ENCODE measurements at places on chromosomes 4 and X.
A peak's percentile ranks its signal among the peaks of the same experiment; 100 is the strongest.

DNA sequence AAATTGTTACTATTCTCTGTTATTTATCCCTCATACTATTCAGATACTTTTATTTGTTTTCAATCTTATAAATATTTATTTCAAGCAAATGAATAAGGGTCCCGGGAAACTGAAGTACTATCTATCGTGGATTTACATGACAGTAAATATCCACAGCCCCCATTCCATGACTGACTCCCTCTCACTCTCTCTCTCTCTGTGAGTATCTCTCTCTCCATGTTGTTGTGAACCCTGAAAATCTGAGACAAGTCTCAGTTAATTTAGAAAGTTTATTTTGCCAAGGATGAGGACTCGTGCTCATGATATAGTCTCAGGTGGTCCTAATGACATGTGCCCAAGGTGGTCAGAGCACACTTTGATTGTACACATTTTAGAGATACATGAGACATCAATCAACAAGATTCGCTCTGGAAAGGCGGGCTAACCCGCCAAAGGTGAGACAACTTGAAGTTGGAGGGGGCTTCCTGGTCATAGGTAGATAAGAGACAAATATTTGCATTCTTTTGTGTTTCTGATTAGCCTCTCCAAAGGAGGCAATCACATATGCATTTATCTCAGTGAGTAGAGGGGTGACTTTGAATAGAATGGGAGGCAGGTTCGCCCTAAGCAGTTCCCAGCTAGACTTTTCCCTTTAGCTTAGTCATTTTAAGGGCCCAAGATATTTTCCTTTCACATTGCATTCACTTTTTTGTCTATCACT is 986.4 kb downstream of the NLGN4X start:
- DNase-seq: no peak

- DNase-seq: no peak
Observed at GRCh38 chr4:2116687-2117400, 57.7 kb downstream of the NAT8L start.

DNA sequence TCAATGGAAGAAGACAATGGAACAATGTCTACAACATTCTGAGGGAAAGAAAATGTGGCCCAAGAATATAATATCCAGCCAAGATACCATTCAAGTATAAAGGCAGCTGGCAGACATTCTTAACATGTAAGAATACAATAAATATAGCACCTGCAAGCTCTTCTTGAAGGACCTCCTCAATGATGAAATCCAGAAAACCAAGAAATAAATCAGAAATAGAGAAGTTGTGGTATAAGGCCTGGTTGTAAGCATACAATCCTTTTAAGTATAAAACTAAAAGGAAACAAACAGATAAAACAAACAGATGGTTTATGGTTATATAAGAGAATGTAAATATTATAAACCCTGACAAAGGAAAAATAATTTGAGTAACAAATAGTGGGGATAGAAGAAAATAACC is 33.4 kb downstream of the SYTL4 start:
- DNase-seq: no peak

DNA sequence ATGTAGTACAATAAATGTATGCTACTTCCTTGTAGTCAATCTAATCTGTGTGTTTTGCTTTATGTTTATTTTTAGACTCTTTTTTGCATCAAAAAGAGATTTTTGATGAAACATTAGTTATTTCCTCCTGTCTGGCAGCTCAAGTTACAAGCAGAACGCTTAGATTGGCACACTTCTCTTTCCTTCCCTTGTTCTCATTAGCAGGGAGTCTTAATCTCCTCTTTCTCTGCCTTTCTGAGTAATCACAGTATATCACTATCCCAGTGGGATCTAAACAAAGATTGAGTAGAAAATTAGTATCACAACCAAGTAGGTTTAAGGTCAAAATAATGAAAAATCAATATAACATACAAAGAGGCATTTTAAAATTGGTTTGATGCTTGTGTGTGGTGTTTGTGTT is 1192.6 kb downstream of the C4orf33 start:
- DNase-seq: no peak

DNA sequence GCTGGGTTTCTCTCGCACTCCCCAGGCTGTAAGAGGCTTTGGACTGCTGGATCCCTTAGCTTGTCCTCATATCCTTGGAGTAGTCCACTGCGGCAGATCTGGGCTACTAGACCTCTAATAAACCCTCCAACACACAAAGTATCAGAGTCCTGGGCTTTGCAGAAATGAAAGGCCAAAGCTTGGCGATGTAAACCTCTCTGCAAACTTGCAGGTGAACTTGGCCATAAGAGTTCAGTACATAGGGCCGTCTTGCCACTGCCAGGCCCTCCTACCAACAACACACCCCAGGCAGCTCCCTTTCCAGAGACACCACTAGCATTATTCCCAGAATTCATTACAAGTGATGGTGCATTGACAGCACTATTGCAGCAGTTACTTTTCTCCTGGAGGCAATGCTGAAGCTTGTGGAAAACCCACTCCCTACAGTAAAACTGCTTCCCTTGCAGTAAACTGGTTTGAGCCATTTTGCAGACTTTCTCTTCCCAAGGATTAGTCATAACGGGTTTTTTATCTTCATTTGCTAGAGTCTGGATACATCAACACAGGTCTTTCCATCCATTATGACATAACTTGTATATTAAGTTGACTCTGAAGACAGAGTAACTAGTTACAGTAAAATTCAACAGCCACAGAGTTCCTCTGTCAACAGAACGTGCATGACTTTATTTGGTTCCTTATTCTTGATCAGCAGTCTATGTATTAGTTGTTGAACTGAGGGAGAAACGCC is 2.4 kb downstream of the ANKRD50 start:
- DNase-seq: no peak

- no peak for DNase-seq
Observed at GRCh38 chr4:188175288-188175687, 36.0 kb downstream of the TRIML1 start.

DNA sequence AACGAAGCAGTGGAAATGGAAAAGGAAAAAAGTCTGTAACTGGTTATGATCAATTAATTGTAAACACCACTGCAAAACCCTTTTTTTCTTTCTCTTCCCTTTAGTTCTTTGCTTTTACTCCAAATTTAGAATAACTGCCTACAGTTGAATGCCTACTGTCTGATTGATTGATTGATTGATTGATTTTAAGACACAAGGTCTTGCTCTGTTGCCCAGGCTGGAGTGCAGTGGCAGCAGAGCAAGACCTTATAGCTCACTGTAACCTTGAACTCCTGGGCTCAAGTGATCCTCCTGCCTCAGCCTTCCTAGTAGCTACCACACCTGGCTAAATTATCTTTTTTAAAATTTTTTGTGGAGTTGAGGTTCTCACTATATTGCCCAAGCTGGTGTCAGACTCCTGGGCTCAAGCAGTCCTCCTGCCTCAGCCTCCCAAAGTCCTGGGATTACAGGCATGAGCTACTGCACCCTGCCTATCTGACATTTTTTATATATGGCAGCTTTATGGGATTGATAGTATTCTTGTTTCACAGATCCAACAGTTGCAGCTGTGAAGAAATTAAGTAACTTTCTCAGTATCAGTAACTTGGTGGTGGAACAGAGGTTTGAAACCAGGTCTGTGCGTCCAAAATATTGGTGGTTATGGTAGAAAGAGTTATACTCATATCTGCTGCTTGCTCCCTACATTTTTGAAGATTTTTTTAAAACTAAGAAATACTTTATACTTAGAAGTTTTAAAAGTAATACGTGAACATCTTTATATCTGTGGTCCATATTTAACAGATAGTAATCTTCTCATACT is 12.4 kb downstream of the UBE2K start:
- DNase-seq: no peak

GRCh38 chr4:85527815-85528214 is 52.9 kb downstream of the ARHGAP24 start:
- no peak for DNase-seq

GRCh38 chrX:63758011-63758410 is 27.0 kb downstream of the ARHGEF9 start:
- no peak for DNase-seq

- DNase-seq: peak; percentile 72
Observed at GRCh38 chr4:153217440-153217839, 13.2 kb downstream of the TRIM2 start.

DNA sequence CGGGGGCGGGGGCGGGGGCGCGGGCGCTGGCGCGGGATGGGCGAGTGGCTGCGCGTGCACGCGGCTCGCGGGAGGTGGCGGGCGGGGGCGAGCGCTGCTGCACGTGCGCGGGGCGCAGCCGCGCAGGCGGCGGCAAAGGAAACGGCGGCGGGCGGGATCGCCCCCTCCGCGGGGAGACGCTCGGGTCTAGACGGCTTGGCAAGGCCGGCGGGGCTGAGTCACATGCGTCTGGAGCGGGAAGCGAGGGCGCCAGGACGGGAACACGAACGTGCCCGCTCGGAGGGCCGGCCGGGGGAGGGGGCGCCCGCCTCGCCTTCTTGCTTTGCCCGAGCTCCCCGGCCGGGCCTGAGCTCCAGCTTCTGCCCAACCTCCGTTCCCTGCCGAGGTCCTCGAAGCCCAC is 4.3 kb upstream of the HAUS7 start:
- no peak for DNase-seq

GRCh38 chr4:80839281-80839680 is 191.2 kb upstream of the BMP3 start:
- DNase-seq: no peak

DNA sequence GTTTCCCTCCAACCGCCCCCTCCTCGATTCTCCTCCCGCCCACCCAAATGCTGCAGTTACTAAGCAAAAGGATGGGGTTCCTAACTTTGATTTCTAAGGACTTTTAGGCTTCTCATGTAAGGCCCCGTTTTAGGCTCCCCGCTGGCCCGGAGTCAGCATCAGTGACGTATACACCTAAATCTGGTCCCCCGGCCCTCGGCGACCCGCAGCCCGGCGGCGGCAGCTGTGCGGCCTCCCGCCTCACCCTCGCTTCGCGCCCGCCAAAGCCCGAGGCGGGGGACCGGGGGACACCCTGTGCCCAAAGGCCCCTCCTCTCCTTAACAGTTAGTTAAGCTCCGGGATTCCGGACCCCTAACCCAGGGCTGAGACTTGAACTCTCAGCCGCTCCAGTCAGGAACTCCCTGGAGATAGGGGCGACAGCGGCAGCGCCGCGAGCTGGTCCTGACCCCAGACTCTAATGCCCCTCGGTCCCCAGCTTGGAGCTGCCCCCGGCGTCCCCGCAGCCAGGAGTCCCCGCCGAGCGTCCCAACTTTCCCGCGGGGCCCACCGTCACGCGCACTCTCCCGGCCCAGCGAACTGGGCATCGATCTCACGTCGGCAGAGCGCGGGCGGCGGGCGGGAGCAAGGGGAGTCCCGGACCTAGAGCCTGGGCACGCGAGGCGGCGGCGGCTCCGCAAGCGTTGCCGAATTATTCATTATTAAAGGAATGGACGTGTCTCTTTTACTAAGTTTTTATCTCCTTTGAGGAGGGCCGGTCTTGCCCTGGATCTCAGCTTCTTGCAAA is 1.5 kb upstream of the NR3C2 start:
- no peak for DNase-seq

- no peak for DNase-seq
Observed at GRCh38 chrX:47458528-47458927, 24.5 kb downstream of the ZNF41 start.

DNA sequence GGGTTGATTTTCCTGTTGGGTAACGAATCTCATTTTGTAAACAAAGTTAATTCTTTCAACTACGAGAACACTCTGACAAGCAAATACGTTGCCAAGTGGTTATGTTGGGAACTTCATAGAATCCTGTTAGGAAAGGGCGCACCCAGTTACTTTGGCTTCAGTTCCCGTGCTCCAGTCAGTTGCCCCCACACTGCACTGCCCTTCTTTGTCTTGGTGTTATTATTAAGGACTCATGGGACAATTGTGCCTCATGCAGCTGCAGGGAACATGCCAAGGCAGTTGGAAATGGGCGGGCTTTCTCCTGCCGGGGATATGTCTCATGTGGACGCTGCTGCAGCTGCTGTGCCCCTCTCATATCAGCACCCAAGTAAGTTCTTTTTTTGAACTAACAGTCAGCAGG is 28.9 kb downstream of the OFD1 start:
- no peak for DNase-seq

DNA sequence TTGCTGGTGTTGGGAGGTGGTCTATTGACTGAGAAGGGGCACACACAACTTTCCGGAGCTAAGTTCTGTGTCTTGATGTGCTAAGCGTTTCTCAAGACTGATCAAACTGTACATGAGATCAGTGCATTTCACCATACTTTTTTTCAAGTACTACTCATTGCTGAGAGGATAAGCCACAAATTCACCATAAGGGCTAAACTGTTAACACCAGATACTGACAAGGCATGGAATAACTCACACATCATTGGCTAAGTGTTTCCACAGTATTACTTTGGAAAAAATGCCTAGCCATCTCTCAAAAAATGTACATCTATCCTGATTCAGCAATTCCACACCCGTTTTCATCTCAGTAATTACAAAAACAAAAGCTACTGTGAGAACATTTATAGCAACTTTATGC is 13.0 kb downstream of the RBMX start:
- no peak for DNase-seq

DNA sequence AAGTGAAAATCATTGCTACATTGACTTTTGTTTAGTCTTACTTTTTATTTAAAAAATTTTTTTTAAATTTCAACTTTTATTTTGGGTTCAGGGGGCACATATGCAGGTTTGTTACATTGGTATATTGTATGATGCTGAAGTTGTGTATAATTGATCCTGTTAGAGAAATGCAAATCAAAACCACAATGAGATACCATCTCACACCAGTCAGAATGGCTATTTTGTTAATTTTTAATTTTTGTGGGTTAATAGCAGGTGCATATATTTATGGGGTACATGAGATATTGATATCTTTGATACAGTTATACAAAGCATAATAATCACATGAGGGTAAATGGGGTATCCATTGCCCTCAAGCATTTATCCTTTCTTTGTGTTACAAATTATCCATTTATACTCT is 34.1 kb downstream of the RBMX2 start:
- no peak for DNase-seq

DNA sequence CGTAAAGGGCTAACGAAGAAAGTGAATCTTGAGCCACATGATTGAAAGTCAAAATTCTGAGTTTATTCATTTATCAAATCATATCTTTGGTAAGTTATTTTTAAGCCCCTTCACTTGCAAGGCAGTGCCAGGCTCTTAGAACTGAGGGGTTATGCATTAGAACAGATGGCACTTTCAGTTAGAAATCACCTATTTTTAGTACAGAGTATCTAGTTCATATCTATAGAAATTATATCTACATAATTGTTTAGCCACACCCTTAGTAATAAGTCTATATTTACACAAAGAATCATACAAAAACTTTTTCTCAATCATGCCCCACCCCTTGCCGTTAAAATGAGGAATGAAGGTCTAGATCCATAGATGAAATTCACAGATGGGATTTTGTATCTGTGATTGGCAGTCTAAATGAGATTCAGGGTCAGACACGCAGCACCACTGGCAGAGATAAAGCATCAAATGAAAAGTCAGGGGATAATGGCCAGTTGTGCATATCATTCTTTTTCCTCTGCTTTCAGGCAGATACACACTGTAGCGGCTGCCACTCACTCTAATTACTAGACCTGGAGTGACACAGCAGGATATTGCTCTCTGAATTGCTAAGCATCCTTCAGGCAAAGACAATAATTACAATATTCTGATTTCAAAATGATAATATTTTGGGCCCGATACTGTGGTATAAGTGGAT is 440.5 kb downstream of the MAPK10 start:
- DNase-seq: no peak

All from renal cortical epithelial cell (primary cell).